ENCODE measurements at places on chromosomes 1 and 21.

DNA sequence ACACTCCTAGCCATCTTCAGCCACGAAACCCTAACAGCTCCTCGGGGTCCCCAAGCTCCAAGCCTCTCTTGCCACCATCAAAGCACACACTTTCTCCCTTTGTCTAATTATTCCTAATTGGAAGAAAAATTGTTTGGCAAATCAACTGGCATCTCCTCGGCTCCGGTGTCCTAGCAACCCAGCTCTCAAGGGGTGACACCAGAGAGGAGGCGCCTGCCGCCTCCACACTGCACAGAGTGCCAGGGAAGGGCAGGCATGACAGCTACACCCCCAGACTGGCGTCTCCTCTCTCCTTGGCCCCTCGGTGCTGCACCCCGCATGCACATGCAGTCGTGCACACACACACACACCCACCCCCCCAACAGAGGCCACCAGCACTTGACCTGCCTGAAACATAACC lies 18.2 kb upstream of the GJB5 start:
- no peak for DNase-seq

DNA sequence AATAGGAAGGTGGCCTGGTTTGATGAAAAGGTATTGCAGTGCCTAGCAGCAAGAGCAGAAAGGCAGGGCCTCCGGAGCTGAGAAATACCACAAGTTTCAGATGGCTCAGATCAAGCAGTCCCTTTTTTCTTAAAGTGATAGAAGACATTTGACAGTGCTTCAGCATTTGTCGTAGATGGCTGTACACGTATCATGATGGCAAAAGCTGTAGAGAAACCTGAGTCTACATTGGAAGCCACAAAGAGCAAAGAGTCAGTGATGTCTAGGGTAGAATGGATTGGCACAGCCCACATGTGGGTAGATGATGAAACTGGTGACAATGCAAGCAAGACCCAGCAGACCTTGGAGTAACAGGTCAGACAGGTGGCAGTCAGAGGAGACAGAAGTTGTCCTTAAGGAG lies 101.3 kb upstream of the ARTN start:
- no peak for DNase-seq

GRCh38 chr1:242242983-242243382 lies 244.1 kb upstream of the MAP1LC3C start:
- no peak for DNase-seq

DNA sequence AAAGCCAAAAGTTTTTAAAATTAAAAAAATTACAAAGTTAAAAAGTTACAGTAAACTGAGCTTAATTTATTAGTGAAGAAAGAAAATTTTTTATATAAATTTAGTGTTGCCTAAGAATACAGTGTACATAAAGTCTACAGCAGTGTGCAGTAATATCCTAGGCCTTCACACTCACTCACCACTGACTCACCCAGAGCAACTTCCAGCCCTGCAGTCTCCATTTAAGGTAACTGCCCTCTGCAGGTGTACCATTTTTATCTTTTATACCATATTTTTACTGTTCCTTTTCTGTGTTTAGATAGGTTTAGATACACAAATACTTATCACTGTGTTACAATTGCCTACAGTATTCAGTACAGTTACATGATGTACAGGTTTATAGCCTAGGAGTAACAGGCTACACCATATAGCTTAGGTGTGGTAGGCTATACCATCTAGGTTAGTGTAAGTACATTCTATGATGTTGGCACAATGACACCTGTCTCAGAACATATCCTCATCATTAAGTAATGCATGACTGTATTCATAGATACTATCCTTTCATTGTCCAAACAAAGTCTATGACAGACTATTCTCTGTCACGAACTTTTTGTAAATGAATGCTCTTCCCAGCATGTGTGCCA lies 78.6 kb upstream of the PBX1 start:
- no peak for DNase-seq

DNA sequence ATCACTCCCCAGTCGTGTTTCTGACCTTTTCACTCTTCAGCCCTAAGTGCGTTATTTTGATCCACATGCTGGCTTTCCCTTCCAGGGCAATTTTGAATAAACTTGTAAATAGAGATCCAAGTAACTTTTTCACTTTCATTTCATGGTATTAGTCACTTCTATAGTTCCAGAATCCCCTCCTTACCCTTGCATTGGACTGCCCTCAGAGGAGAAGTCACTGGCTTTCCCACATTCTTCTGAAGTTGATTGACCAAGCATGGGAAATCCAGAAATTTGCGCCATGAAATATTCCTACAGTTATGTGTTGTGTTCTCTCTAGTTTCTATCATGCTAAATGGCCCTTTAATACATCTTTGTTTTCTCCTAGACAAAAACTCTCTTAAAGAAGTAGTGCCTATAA lies 177.3 kb upstream of the GORAB start:
- no peak for DNase-seq

- DNase-seq = no peak
These were observed 44.1 kb upstream of the TINAGL1 start for GRCh38 chr1:31532173-31532572.

DNA sequence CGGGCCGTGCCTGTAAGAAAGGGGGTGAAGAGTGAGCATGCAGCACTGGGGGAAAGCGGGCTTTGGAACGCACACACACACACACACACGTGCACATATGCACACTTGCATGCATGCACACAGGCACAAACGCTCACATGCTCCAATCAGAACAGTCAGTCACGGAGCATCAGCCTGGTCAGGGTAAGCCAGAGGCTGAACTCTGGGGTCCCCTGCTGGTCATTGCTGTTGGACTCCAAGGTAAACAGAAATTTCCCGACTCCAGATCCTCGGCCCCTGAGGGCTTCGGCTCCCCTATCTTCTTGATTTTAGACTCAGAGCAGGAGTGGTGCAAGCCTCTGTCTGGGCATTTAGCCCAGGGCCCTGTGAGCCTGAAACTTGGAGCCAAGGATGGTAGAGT lies 54.2 kb downstream of the SYT2 start:
- DNase-seq = no peak

- DNase-seq = no peak
These were observed 37.6 kb downstream of the CRYAA start for GRCh38 chr21:43206231-43207042.

GRCh38 chr1:234987415-234988154 lies 141.1 kb downstream of the TOMM20 start:
- no peak for DNase-seq

DNA sequence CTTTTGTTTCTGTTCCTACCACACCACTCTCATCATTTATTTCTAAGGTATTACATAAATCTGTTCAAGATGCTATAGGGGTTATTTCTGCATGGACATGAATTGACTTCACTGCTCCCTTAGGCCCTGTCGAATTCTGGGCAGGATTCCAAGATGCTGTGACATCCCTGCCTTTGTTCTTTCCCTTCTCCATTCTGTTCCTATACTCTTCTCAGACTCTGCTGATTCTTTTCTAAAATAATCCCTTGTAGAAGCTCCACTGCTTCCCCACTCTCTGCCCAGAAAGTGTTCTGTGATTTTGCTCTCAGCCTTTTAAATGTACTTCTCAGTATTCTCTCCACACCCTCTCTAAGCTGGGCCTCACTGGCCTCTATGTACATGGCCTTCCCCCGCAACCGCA lies 99.2 kb downstream of the PHTF1 start:
- peak; percentile 63 for DNase-seq

GRCh38 chr1:119631433-119632102 lies 16.5 kb downstream of the ZNF697 start:
- peak; percentile 58 for DNase-seq

DNA sequence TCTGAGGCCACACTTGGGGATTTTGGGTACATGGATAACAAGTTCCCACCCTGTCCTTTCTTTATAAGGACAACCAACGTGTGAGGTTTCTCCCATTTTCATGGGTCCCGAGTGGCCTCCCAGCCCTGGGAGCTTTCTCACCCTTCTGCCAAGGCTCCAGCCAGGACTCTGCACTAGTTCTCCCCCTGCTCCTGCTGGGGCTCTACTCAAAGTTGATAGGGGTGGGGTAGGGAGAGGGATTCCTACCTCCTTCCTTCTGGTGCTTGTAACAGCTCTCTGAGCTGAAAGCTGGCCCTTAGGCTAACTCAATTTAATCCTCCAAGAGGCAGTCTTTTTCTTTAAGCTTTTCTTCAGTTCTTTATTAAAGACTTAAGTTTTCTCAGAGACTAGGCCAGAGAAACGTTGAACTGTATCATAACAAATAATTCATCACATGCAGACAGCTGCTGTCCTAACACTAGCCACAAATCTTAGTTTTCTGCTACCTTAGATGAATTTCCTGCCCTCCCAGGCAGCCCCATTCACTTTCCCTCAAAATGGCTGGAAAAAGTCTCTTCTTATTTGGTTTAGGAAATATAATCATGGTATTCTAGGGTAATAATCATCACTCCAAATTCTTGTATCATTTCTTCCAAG lies 22.4 kb upstream of the DR1 start:
- no peak for DNase-seq

DNA sequence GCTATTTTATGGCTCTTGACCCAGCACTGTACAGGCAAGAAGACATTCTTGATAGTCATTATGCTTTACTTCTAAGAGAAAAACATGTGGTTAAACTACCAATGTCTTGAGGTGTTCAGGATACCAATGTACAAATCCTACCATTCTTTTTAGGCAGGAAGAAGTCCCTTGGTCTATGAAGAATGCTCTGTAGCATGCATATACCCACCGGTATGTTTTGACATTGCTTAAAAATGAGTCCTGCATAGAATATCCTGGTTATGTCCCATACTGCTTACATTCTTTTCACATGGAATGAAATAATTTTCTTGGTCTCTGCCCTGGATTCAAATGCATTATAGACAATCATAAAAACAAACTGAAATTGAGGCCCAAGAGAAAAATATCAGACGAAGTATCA lies 4.8 kb downstream of the KRTAP27-1 start:
- no peak for DNase-seq

DNA sequence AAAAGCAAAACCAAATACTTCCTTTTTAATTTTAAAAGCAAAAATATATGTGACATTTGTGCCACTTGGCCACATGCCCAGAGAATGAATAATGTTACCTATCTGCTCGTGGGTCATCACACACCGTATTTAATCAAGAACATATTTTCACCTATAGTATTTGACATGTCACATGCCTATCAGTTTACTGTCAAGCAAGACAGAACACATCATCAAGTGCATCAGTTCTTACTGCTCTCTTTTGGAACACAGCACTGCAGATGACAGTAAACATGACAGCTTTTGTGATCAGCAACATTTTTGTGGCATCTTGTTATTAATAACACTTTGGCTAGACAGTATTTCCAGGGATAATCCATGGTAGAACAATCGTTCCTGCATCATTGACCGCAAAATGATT lies 134.4 kb downstream of the LRRC7 start:
- no peak for DNase-seq

DNA sequence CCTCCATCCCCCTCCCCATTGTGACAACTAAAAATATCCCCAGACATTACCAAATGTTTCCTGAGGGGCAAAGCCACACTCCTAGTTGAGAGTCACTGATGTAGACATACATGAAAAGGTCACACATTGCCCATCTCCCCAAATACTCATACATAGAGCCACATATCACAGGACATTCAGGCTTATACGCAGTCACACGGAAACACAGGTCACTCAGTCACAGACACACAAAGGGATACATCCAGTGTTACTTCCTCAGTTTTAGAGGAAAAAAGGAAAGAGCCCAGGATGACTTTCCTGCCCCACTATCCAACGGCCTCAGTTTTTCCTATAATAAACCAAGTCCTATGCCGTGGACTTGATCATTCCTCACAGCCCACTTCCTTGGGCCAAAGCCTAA lies 1.9 kb downstream of the SLC39A1 start:
- no peak for DNase-seq

GRCh38 chr1:14259191-14259757 lies 339.2 kb upstream of the KAZN start:
- DNase-seq = no peak
